Psoas muscle (tissue), 8 donors: ENCODE measurements at places on chromosomes 4 and X. TPM values are rescaled to one million over a fixed set of nuclear protein-coding genes. Genes with fewer than 3 reads are reported as not detected.

GRCh38 chr4:11593576-11594116 is 165.0 kb upstream of the HS3ST1 start:
- DNase-seq, result no peak

GRCh38 chr4:165380805-165381204 is 2.0 kb downstream of the CPE start:
- no peak for DNase-seq

DNA sequence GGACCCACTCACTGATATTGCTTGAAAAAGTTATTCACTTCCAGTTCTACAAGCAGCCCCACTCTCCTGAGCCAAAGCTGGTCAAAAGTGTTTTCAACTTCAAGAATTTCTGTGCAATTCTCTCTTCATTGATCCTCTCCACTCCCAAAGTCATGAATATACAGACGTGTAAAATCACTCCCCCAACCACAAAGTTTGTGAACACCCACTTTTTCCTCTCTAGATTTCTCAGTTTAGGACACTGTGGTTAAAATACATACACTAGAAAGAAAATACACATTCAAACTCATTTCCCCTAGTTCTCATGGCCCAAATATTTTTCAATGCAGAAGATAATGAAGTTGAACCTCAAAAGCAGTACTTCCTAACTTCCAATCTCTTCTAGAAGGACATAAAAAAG is 116.3 kb downstream of the MSN start:
- no peak for DNase-seq

The TMPRSS11B gene
- not detected for total RNA-seq

DNA sequence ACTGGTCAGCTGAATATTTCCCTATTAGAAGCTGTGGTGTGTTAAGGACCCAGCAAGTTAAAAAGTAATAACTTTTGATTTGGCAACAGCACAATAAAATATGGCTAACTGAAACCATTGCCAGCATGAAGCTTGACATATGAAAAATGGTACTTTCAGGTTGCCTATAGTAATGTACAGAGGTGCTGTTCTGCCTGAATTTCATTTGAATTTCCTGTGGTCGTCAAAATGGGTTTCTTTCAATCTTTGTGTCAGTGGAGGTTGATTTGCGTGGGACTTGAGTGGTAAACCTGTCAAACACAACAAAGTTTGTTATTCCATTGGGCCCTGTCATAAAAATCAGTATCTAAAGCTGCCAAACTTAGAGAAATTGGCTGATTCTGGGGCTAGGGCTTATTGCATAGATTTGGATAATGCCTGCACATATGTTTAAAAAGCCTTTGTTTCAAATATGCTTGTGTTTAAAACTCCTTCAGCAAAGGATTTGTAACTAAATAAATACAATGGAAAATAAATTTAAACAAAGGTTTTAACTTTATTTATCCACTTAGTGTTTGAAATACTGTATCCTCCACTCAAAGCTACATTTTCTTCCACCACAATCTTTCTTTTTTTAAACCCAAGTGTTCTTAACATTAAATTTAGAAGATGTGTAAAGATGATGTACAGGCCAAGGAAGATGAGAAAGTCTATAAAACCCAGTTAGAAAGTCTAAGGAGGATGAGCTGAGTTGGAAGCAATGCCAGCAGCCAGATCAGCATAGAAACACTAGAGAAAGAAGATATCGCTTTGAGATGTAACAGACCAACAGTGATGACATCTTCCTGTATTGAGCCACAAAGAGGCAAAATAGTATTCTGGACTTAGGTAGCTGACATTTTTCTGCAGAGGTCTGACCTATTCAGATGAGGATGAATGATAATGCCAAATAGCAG is 134.8 kb upstream of the GIMD1 start:
- no peak for DNase-seq
